SK-MEL-5 (cell line): ENCODE measurements at places on chromosomes 2 and 18.
A peak's percentile ranks its signal among the peaks of the same experiment; 100 is the strongest.

DNA sequence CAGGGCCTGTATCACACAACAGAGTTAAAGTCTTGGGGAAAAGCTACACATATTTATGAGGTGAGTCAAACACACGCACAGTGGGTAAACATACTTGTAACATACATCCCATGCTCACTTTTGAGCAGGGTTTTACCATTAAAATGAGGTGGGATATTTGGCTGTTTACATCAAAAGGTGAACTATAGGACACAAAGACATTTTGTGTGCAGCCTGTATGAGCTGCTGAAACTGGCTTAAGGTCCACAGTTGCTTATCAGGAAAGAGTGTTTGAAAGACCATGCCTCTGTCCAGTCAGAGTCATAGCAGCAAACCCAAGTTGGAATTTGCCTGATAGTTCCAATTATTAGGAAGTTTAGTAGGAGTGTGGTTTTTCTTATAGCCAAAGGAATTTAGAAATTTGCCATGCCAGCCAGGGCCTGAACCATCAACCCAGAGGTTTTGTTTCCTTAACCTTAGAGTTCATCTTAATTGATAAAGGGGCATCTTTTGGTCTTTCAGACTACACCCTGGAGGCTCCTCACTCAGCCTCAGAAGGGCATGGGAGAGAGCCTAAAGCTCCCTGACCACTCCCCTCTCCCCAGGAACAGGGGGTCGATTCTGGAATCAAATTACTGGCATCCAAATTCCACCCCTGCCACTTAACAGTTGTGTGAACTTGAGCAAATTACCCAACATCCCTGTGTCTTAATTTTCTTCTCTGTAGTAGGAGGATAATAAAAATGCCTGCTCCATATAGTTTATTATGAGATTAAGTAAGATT lies 29.9 kb upstream of the L3MBTL4 start:
- no peak for DNase-seq

DNA sequence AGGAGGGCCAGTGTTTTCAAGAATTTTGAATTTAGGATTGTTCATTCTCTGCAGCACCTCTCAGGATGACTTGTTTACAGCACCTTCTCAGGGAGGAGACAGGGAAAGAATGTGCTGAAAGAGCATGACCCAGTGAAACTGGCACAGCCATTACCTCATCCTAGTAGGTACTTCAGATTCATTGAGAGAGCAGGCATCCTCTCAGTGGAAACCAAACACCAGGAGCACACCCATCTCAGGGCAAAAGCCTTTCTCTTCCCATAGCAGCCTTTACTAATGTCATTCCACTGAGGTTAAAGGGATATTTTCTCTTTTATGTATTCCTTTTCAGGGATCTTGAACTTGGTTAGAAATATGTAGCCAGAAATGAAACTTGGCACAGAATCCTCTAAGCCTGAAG lies 2.6 kb downstream of the MAP2 start:
- no peak for DNase-seq

DNA sequence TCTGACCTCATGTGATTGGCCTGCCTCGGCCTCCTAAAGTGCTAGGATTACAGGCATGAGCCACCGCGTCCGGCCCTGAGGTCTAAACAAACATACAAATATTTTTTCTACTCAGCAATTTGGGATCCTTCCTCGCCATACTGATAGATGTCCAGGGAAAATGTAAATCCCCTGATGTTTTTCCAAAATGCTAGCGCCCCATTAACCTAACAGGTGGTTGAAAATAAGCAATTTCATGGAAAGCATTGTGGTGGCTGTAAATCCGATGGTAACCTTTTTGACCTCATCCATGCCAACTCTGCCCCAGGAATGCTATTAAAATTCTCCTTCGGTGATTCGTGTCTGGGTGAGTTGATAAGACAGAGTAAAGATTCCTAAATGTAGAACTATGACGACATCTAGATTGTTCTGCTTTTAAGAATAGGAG lies 19.3 kb downstream of the GEMIN6 start:
- DNase-seq = no peak

DNA sequence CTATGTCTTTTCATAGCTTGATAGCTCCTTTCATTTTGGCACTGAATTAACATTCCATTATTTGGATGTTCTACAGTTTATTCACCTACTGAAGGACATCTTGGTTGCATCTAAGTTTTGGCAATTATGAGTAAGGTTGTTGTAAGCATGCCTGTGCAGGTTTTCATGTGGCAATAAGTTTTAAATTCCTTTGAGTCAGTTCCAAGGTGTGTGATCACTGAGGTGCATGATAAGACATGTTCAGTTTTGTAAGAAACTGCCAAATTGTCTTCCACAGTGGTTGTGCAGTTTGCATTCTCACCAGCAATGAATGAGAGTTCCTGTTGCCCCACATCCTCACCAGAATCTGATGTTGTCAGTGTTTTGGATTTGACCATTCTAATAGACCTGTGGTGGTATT lies 24.2 kb downstream of the XDH start:
- DNase-seq = no peak

DNA sequence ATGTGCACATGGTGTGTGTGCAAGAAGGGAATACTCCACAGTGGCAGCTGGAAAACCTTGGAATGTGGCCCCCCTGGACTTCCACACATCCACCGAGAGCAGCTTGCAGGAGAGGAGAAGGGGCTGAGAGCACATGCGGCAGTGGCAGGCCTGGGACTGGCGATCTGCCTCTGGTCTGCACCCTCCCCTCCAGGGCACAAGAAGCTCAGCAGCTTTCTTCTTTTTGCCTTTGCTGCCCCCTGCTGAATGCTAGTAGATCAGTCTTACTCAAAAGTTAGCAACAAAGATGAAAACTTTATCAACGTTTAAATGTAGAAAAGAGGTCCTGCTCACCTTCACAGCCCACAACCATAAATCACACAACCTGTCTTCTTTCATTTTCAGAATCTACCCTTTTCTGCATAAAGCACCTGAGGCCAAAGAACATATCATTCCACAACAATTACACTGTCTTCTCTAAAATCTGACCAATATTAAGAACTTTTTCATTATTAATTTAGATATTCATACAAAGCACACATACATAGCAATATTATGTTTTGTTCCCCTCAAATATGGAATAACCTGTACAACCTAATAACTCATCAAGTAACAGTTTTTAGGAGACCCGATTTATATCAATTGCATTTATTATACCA lies 34.6 kb downstream of the TGFBRAP1 start:
- peak; percentile 92 for DNase-seq
